ENCODE measurements at places on chromosomes 3 and 15.
A peak's percentile ranks its signal among the peaks of the same experiment; 100 is the strongest.

DNA sequence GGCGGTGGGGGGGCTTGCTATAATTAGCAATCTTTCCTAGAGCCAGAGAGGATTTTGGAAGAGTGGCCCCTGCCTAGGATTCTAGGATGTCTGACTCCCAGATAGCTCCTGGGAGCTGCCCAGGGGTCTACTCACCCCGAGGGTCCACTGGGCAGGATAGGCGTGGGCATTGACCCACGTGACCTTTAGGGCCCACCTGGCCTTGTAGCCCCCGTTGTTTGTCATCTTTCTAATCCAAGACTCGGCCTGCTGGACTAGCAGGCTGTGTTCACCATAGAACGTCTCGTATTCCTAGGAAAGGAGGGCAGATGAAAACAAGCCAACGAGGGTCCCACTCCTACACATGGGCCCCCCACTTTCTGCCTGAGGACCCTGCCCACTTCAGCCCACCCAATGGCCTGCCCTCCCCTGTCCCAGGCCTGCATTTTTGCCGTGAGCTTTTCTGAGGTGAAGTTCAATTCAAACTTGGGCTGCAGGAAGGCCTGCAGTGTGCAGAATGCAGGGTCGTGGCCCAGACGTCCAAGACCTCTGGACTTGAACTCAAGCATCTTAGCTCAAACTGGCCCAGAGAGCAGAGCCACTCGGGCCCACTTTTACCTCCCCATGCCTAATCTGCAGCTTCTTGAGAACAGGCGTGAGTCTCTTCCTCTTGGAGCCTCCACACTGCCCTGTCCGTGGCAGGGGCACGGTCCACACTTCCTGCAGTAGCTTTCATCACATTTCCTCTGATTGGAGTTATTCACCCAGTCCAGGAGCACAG lies 41.5 kb downstream of the MUC4 start:
- DNase-seq = no peak

DNA sequence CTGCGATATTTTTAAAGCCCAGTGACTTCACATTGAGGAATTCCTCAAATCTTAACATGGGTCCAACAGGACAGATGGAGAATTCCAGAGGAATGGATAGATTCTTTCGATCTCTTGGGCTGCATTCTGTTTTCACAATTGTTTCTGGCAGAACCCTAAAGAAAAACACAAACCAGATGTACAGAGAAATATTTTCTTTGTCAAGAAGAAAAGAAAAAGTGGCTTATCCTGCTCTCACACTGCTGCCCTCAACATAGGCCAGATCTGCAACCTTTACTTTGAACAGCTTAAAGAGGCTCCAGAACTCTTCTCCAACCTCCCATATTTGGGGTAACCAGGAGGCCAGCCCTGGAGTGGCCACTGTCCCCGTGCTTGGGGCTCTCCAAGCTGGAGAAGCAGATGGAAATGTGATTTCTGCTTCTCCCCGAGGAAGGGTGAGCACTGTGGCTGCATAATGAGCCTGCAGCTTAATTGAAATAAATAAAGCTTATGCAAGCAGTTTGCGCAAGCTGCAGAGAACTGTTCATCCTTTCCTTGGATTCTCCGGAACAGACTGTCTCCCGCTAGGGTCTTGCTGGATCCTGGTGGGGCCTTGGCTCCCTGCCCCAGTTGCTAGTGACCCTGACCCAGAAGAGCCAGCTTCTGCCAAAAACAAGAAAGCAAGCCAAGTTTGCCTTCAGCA lies 453.2 kb upstream of the PROK2 start:
- no peak for DNase-seq

DNA sequence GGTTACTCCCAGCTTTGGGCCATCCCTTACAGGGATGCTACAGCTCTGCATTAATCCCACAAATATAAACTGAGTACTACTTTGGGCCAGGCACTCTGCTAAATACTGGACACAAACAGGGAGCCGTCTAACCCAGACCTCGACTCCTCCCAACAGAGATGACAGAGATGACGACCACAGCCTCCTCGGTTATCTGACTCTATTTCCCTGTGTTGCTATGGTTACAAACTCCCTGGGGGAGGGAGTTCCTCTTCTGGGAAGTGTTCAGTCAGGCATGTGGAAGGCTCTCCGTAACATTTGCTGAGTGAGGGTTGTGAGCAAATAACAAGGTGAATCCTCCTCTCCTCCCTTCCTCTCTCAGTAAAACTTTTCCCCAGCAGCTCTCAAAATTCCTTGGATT lies 6.7 kb upstream of the CMTM7 start:
- DNase-seq = no peak

DNA sequence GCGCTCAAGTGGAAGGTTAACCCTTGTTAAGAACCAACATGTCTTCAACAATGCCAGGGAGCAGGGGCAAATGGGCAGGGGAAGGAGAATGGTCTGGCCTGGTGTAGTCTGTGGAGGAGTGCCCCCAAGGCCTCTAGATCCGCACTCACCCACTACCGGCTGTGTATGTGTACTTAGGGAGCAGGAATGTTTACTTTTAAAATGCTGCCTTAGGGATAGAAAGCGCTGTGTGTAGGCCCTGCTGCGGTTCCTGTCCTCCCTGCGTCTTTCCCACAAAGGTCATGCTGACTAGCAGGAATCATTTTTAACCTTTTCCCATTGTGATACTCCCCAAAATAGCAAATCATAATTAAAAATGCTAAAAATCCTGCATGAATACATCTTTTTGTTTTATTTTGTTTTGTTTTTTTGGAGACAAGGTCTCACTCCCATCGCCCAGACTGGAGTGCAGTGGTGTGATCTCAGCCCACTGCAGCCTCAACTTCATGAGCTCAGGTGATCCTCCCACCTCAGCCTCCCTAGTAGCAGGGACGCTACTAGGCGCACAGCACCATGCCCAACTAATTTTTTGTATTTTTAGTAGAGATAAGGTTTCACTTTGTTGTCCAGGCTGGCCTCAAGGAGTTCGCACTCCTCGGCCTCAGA lies 35.9 kb upstream of the CEMIP start:
- no peak for DNase-seq

DNA sequence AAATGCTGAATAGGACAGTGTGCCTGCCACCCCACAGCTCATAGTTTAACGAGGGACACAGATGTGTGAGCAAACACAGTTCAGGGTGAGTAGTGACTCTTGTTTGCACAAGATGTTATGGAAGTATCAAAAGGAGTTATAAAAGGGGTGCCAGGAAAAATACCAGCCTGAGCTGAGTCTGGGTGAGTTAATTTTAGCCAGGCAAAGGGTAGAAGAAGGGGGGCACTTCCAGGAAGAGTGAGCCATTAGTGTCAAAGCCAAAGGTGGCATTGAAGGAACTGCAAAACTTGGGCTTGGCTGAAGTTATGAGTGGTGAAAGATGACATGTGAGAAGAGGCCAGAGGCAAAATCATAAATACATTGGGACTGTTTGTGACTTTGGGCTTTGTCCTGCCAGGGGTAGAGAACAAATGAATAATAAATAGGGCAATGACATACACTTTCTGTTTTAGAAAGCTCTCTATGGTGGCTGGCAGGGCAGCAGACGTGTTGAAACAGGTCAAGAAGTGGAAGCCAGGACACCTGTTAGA lies 1.9 kb upstream of the SPPL2A start:
- DNase-seq = no peak

DNA sequence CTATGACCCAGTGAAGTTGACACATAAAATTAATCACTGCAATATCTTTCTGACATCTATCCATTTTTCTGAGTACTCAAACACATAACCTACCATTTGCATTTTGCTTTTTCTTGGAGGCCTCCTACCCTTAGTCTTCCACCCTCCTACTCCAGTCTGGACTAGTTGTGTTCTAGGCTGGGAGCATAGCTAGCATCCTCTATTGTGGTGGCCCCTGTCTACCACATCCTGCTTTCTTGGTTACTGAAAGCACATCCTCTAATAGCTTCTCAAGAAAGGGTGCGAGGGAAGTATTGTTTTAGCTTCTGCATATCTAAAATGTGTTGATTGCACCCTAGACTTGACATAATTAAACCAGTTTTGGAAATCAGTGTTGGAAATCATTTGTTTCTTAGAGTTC lies 176.5 kb downstream of the THSD4 start:
- DNase-seq = no peak

DNA sequence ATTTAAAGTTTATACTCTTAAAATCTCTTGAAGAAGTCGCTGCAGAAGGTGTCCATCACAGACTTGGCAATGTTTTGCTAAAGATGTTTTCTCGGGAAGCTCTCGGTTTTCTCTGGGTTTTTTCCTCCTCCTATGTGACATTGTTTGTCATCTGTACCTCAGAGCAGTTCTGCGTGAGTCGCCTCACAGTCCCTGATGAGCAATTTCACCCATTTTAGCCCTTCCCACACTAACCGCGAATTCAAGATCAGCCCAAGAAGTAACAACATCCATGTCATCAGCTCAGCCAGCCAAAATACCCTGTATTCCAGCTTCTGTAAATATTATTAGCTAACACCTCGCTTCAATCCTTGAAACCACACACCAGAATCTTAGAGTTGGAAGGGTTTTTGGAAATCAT lies 224.3 kb upstream of the SETMAR start:
- DNase-seq = no peak

GRCh38 chr3:10783360-10784351 lies 32.4 kb upstream of the SLC6A11 start:
- DNase-seq = no peak

- DNase-seq = no peak
These were observed 6.3 kb upstream of the PLXND1 start for GRCh38 chr3:129612534-129613366.

DNA sequence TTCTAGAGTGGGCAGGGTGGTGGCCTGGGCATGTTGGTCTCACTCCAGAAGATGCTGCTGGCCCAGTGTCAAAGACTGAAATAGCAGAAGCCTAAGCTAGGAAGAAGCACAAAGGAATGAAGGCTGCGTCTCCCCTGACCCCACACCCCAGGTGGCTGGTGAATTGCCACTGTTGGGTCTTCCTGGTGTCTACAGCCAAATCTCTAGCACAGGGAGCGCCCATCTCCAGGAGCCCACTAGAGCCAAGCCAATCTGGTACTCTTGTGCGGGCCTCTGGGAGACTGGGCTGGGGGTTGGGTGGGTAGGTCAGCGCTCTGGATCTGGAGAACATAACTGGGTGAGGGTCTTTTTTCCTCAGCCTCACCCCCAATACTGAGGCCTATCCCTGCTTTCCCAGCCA lies 894 bp downstream of the TUSC2 start:
- no peak for DNase-seq

DNA sequence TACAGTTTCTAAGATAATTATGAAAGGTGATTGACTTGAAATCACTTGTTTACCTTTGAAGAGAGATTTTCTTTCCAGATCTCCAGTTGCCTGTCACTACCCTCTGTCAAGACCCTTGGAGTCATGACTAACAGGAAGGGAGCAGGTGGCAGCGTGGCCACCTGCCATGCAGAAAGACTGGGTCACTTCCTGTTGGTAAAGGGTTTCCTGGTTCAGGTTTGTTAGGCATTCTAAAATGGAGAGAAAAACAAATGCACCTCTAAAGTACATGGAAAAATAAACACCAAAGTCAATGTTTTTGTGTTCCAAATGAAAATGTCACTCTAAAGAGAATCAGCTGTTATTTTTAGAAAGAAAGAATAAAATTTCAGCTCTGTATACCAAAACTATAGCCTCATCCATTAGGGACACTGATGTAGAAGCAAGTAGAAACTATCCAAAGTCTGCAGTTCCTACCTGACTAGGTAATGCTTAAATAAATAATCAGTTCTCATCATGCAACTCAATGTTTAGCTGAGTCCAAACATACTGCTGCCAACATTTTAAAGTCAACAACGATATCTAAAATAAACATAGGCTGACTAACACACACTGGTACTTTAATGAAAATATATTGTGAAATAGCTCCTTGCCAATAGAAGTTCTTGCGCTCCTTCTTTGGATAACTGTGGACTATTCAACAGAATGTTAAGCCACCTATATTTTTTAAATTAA lies 23.9 kb upstream of the TM4SF1 start:
- no peak for DNase-seq

DNA sequence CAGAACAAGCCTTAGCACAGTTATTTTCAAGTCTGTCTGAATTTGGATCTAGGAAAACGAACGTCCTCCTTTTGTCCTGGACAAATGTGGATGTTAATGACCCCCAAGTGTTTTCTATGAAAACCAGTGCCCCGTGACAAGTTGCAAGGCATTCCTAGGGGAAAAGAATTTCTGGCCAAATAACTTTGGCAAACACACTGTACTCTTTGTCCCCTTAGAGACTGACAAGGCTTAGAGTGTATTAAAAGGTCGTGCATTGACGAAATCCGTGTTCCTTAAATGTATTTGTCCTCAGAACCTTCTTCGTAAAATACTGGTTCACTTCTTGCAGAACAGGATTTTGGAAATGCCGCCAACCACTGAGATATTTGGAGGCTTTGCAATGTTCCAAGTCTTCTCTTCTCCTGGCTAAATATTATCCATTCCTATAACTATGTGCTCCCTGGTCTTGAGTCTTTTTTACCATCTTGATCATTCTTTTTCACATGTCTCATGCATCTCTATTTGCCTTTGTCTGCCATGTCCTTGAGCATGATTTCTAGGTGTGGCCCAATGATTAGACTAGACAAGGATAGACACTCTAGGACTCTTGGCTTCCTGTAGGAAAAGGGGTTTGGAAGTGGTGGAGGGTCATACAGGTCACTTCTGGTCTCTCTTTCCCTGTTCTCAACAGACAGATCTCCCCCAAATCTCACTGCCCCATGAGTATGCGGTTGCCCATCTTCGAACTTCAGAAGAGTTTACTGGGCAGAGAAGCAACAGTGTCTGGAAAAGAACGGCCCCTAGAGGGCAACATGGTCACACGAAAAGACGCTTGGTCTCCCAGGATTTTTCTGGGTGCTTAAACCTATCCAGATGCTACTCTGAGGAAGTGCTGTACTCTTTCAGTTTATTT lies 117.5 kb downstream of the EDEM1 start:
- DNase-seq = peak; percentile 10

DNA sequence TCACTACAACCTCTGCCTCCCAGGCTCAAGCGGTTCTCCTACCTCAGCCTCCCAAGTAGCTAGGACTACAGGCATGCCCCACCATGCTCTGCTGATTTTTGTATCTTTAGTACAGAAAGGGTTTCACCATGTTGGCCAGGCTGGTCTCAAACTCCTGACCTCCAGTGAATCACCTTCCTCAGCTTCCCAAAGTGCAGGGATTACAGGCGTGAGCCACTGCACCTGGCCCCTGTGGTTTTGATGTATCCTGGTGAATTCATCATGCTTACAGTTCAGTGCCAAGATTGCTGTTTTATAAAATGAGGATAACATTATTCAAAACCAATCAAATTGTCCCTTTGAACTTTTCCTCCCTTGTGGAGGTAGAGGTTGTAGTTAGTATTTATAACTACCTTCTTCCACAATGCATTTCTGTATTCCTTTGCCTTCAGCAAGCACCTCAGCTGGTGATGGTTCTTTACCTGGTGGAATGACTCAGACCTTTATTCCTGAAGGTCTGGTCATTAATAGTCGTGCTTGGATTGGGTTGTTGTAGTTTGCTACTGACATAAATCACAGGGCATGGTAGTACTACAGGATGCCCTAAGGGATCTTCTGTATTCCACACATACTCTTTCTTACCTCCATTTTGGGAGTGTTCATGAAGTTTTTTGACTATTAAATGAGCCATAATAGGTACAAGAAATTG lies 76.9 kb downstream of the UBP1 start:
- no peak for DNase-seq
